NCI-H1417 treated with DMSO at 0.1 percent for 48 hours (cell line): ENCODE measurements at places on chromosomes 6 and 20.

DNA sequence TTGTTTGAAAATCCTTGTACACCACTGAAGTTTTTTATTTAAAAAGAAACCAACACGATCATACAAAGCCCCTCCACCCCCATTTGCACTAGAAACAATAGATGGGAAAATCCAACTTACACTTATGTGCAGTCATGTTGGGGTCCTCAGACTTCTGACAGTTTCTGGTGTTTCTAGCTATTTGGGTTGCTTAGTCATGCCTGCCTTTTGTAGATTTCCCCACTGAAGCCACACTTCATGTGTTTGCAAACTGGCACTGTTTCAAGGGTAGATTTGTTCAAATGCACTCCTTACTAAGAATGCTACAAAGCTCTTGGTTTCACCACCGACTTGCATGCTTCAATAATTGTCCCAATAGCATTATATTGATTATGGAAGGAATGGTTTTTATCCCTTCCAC, 1.5 kb downstream of the SH3BGRL2 start:
- DNase-seq: no peak

DNA sequence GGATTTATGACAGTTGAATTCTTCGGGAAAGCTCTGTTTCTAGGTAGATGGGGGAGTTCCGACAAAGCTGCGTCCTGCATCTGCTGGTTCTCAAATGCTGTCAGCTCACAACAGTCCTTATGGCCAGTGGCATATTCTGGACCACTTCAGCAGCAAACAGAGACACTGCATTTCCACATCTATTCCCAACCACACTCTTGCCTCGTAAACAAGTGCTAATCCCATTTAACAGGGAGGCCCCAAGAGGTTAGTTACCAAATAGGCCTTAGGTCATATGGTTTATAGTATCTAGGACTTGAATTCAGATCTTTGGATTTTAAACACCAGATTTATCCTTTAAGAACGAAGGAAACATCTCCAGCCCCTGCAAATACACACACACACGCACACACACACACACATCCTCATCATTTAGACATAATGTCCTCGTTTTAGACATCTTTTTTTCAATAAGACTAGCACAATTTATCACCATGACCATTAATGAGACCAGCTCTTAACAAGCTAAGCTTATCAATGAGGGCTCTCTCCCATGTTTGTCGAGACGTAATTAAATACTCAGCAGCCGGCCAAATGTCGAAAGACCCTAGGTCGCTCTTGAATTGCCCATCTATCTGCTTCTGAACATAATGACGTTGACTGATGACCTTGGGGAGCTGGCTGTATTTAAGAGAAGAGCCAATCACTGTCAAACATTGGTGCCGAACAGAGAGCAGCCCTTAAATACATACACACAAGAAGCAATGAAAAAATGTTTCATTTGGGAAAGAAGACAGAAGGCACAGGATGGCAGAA, 84.5 kb downstream of the PSMG4 start:
- DNase-seq: peak; percentile 36

DNA sequence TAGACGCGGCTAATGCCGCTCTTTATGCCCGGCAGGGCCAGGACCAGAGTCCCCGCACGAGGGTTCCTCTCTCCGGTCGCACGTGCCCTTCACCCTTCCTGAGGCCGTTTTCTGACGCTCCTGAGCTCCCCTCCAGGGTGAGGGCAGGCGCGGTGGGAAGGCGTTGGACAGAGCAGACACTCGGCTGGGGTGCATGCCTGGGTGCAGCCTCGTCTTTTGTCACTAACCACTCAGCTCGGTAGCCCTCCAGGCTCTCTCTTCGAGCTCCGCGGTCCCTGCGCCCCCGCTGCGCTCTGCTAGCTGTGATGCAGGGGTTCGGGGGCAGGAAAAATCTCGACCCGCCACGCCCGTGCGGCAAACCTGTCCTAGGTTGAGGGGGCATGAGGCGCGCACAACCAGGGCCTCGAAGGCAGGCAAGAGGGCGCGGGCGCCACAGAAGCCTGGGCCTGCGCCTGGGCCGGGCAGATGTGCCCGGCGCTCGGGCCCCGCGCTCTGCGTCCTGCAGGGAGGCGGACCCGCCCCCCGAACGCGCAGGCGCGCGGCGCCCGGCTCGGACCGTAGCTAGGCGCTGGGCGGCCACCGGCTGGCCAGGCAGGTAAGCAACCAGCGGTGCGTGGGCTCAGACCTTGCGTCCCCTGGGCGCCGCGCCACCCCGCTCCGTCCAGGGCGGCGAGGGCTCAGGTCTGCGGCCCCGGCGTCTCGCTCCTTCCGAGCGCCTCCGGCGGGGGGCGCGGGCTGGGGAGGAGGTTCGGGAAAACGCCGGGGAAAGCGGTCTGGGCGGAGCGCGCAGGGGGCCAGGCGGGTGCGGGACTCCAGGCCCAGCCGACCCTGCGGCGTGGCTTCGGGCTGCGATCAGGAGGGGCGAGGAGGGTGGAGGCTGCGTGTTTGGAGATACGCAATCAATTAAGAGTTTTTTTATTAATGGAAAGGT, at the start of gene L3MBTL1:
Gene L3MBTL1 (plus strand): TSS at position 548 of the 931 bp plus-strand sequence. CDS start 5,807 bp downstream, outside the sequence.
- no peak for DNase-seq

- no peak for DNase-seq
These were observed 22.6 kb upstream of the TRAF3IP2 start for GRCh38 chr6:111628142-111628850.

- DNase-seq: no peak
These were observed 57.2 kb downstream of the CTCFL start for GRCh38 chr20:57467742-57468141.

- DNase-seq: no peak
These were observed 80.6 kb downstream of the ATG5 start for GRCh38 chr6:106244931-106245330.

DNA sequence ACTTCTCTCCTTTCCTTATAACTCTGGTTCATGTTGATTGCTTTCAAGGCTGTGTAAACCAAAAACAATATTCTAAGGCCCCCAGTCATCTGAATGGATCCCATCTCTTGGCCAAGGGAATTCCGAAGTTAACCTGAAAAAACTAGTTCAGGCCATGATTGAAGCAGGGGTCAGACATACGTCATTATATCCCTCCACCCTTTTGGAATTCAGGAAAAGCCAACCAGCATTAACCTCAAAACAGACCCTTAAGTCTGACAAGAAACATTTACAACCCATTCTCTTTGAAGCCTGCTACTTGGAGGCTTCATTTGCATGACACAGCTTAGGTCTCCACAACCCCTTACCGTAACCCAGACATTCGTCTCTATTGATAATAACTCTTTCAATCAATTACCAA, 39.7 kb downstream of the SLC26A8 start:
- no peak for DNase-seq

DNA sequence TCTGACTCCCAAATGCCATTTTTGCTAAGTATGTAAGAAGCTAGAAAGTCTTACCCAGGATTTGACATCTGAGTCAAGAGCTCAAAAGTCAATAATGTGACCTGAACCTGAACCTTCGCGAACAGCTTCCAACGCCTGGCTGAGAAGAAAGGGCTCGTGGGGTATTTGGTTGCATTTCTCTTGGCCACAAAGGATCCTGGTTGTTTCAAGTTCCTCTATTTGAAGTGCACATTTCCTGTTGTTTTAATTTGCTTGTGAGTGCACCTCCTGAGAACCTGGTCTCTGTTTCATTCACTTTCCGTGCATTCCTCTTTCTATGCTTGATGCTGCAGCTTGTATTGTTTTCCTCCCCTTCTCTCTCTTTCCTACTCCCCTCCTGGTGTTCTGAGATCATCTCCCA, 212.5 kb downstream of the FOXA2 start:
- DNase-seq: no peak

DNA sequence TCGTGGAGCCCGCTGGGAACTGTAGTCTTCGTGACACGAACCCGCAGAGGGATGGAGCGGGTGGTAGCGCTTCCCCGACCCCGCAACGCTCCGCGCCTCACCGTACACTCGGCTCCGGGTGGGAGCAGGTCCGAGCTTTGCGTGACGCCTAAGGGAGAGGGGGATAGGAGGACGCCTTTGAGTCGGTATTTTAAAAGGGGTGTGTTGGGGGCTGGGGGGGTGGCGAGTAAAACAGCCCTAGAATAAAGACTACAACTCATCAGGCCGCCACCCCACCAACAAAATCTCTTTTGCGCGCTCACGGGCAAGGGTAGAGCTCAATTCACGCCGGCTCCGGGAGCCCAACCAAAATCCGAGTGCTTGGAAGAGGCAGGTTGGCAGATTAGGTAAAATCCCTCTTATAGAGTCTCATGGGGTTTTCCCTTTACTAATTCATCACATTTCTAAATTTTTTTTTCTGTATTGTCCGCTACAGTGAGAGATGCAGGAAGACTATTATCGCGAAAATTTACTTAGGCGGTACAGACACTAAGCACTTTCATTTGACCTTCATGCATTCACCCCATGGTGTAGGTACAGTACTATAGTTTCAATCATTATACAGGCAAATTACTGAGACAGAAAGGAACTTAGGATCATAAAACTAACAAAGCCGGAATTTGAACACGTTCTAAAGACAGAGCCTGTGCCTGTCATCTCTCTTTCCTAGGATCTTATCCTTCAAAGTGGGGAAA, 706 bp upstream of the SNX14 start:
- DNase-seq: no peak

- no peak for DNase-seq
These were observed 43.5 kb upstream of the TIAM2 start for GRCh38 chr6:154951345-154952200.

- no peak for DNase-seq
These were observed 102.0 kb upstream of the RPS6KA2 start for GRCh38 chr6:166728884-166729530.

DNA sequence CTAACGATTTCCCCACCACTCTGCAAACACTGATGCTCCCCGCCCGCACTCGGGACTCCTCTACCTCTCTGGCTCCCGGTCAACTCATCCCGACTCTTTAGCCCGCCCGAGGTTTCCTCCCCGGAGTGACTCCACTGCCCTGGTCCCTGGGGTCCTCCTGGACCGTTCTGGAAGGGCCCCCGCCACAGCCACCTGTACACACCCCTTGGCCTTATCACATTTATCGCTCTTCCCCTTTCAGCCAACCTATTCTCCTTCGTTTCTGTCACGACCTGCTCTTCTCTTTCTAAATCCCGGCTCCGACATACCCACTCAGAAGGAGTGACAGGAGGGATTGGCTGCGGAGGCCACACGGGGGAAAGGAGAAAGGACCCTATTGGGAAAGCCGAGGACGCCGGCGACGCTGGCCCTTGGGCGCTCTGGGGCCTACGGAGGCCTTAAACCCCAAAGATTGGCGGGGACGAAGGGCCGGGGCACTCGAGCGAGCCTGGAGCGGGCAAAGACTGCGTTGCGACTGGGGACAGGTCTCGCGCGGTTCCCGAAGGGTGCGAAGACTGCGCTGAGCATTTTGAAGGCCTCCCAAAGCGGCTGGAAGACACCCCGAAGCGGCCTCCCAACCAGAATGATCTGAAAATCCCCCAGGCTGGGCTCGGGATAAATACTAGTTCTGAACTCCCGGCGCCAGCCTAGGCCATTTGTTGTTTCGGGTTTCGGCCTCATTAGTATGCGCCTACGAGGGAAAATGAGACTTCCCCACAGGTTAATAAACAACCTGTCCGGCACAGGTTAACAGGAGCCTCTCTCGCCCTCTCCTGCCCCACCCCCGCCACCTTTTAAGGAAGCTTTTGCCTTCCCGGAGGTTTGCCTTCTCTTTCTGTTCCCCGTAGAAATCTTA, 9.2 kb downstream of the SIM1 start:
- DNase-seq: no peak

- no peak for DNase-seq
These were observed 90.1 kb upstream of the SUPT3H start for GRCh38 chr6:45467853-45468252.

DNA sequence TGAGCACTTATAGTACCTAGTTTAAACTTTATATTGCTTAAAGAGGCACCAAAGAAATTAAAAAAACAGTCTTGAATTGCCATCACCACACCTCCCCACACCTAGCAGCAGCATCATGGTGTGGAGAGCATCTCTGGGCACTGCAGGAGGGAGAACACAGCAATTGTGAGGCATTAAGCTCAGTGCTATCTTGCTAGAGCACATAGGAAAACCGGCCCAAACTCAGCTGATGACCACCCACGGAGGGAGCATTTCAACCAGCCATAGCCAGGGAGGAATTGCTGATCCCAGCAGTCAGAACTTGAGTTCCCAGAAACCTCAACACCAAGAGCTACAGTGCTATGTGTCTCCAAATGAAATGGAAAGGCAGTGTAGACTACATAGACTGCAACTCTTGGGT, 19.5 kb upstream of the DEFB113 start:
- DNase-seq: no peak

GRCh38 chr6:161389756-161390155, 115.9 kb upstream of the AGPAT4 start:
- DNase-seq: no peak

DNA sequence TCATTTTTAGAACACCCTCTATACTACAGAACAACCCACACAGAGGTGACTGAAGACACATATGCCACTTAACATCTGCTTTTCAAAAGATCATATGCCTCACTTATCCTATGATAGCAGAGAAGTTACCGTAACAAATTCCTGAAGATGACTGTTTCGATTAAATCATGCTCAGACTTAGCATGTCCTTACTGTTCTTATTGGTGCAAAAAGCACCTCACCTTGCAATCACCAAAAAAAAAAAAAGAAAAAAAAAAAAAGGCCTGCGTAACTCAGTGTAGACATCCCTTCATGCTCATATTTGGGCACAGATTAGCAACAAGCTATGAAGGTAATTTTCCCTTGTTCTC, 17.7 kb upstream of the DST start:
- no peak for DNase-seq

GRCh38 chr20:64136004-64136710, 28.1 kb upstream of the MYT1 start:
- DNase-seq: no peak

- DNase-seq: no peak
These were observed 22.5 kb upstream of the PTGIS start for GRCh38 chr20:49590163-49591017.

GRCh38 chr20:11549172-11550103, 368.3 kb upstream of the BTBD3 start:
- DNase-seq: no peak

DNA sequence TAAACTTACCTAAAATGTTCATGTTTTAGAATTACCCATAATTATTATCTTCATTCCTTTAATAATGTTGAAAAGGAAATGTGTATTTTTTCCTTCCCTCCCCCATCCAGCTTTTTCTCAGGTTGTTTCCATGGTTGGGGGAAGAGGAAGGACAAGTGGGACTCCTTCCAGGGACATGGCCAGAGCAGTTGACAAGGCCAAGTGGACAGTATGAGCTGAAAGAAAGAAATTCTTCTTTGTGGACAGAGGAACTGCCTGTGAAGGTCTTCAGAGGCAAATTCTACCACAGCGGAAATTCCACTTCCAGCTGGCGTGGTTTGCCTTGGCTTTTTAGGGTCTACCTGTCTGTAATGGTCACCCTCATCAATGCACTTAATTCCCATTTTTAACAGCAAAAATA, 33.8 kb downstream of the RIN2 start:
- DNase-seq: no peak

DNA sequence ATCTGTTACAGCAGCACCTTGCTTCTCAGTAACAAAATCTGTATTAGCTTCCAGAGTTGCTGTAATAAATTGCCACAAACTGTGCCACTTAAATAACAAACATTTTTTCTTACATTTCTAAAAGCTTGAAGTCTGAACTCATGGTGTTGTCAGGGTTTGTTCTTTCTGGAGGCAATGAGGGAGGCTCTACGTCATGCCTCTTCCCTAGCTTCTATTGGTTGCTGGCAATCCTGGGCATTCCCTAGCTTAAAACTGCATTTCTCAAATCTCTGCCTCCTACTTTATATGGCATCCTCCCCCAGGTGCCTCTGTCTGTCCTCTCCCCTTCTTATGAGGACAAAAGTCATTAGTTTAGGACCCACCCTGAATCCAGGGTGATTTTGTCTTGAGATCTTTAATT, 41.6 kb upstream of the TMEM244 start:
- DNase-seq: no peak
